H4 (cell line): ENCODE measurements at places on chromosomes 3 and 15.

DNA sequence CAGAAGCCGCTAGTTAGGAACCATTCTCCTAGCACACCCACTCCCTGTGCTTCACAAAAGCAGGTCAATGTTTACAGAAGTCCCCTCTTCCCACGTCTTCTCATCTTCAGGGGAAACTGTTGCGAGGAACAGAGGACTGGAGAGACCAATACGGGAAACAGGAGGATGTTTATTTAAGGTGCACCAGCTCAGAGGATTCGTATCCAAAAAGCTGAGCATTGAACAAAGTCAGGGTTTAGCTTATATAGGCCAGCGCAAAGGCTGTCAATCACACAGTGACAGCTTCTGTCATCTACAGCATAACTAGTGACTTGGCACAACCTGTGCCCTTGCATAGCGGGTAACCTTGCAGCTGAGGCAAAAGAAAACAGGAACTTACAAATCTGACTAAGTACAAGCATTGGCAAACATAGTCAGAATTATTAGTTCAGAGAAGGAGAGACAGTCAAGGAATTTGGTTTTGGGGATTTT is 61.3 kb downstream of the ZDHHC19 start:
- no peak for DNase-seq

DNA sequence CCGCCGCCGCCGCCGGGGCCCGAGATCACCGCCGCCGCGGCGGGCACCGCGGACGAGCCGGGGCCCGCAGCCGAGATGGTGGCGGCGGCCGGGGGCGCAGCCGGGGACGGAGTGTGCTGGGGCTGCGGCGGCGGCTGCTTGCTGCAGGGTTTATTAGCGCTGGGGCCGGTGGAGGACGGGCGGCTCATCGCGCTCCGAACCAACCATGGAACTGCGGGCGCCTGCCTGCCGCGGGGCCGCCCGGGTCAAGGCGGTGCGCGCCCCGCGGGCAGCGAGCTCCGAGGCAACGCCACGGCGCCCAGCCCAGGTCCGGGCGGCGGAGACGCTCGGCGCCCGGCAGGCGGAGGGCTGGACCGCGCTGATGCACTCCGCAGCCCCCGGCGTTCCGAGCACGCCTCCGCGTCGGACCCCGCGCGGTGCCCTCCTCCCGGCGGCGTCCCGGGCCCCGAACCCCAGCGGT is 277 bp downstream of the SIAH2 start:
- no peak for DNase-seq

- DNase-seq = no peak
Observed at GRCh38 chr3:123620343-123620742, 35.5 kb upstream of the HACD2 start.

DNA sequence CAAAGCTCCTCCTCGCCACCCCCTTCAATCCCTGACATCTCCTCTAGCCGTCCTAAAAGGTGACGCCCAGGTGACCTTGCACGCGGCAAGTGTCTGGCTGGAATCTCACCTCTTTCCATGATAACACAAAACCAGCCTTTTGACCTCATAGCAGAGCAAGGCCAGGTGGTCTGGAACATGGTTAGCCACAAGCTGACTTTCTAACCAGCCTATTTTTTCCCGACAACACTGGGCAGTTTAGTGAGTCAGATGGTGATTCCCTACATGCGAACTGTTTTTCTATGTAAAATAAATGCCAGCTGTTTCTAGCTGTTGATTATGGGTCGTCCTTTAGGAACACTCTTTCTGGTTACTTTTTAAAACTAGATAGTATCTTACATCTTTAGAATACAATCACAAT is 243.0 kb downstream of the CD47 start:
- DNase-seq = no peak

GRCh38 chr3:106185949-106186348 is 317.1 kb upstream of the CBLB start:
- DNase-seq = no peak

DNA sequence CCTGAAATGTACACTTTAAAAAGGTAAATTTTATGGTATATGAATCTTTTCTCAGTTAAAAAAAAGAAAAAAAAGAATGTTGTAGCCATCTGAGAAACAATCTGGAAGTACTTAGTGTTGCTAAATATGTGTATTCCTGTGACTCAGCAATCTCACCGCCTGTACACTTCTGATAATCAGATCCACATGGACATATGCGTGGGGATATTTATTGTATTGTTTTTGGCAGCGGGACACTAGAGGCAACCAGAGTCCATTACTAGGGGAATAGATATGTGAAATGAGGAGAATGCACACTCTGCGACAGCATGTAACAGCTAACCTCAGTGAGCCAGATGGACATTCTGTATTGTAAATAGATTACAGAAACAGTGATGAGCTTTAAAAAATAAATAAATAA is 65.4 kb downstream of the AQP9 start:
- peak; percentile 55 for DNase-seq

DNA sequence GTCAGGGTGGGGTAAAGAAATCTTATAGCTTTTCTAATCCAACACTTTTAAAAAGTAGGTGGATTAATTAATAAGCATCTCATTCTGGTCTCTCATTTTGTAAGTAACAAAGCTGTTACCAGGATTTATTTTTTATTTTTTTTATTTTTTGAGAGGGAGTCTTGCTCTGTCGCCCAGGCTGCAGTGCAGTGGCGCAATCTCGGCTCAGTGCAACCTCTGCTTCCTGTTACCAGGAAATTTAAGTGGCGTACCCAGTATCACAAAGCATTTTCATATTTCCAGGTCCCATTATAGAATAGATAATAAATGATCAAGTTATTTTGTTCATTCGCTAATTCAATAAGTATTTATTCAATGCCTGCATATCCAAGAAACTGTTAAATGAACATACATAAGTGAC is 13.2 kb downstream of the ALDH1A2 start:
- no peak for DNase-seq

DNA sequence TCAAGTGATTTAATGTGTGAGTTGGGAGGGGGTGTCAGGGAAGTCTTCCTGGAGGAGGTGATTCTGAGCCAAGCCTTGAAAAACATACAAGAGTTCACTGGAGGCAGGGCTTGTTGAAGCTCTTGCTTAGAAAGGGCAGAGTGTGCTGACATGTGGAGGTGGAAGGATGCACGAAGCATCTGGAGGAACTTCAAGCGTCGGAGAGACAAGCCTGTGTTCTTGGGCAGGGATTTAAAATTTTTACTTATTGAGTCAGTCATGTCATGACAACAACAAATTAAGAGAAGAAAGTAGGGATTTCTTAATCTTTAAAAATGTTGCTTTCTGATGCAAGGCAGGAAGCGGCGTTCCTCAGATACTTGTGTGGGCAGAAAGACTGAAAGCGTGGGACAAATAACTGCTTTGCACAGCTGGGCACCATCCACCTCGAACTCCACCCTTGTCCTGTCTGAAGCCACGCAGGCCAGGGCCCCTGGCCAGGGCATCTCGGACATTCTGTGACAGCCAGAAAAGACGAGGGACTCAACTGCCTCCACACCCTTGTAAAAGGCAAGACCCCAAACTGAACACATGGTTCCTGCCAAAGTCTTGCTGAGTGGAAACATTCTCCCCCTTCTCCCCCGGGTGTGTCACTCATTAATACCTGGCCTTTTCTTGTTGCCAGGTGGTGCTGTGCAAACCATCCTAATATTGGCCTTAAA is 6.9 kb upstream of the IL16 start:
- DNase-seq = peak; percentile 71

- no peak for DNase-seq
Observed at GRCh38 chr3:160841455-160841854, 85.4 kb downstream of the PPM1L start.

DNA sequence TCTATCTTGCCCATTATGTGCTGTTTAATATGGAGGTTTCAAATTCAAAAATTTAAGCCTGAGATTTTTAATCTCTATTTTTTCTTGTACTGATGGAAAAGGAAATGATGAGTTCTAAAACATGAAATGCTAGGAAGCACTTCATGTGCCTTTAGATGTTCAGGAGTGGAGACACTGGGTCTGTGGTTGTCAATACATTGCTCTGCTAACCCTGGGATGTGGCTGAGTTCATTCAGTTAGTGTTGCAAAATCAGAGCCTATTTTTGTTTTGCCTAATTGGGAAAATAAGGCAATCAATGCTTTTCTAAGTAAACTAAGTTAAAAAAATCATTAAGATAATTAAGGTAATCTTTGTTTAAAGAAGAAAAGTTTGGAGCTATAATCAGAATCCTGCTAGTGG is 83.1 kb downstream of the DIPK2A start:
- DNase-seq = no peak

- DNase-seq = no peak
Observed at GRCh38 chr3:129238945-129239705, 10.3 kb upstream of the COPG1 start.

DNA sequence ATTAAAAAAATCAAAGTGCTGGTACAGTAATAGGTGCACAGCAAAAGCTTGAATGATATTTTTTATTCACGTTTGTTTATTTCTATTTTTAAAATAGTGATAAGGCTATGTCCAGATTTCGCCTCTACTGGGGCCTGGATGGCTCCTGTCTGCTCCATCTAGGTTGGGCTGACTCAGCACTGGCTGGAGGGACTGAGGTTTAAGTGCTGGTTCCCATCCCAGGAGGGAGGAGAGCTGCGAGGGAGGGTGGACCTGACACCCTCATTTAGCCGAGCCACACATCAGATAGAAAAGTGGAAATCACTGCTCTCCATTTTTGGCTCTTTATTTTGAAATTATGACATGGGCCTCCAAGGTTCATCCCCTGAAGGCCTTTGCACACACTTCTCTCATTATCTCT is 95.4 kb upstream of the AGBL1 start:
- DNase-seq = no peak

DNA sequence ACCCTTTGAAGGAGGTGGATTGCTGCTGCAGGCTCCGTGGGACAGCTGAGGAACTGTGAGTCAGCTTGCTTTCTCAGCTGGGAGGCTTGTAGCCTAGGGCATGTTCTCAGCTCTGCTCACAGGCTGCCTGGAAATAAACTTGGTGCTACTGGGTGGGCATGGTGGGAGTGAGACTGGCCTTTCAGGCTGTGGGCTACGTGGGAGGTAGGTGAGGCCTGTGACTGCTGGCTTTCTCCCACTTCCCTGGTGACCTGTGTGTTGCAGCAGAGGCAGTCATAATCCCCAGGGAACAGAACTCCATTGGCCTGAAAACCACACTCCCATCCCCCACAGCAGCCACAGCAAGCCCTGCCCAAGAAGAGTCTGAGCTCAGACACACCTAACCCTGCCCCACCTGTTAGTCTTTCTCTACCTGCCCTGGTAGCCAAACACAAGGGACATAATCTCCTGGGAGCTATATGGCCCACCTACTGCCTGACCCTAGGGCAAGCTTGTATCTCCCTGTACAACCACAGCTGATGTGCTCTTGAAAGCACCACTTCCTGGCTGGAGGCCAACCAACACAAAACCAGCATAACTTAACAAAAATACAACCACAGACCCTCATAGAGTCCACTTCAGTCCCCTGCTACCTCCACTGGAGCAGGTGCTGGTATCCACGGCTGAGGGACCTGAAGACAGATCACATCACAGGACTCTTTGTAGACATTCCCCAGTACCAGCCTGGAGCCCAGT is 236.5 kb downstream of the SQOR start:
- peak; percentile 31 for DNase-seq

DNA sequence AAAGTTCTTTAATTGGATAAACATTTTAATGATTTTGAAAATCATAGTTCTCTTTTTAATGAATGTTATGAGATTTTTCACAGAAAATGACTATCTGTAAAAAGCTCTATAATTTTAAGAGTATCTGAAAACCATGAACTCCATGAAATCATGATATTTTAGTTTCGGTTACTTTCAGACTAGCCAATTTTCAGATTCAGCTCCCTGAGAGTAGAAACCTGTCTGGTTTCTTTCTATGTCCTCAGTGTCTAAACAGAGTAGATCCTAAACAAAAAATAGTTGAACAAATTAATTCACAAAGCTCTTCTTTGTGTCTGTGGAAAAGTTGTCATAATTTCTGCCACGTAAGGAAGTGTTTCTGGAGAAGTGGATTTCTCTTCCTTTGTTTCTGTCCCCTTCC is 1247.7 kb downstream of the NSUN3 start:
- DNase-seq = no peak

DNA sequence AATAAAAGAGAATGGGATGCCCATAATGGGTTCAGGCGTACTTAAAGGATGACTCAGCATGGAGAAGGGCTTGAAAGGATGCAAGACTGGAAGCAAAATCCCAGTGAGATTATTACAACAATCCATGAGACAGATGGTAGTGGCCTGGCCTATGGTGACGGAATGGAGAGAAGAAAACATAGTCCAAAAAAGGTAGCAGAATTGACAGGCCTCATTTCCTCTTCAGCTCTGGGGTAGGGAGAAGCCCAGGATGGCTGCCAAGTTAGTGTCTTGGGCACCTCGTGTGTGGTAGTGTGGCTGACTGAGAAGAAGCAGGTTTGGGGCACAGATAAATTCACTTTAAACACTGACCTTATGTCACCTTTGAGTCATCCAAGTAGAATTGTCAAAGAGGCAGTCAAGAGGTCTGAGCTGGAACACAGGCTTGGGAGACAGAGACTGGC is 18.1 kb downstream of the MB21D2 start:
- peak; percentile 98 for DNase-seq

- DNase-seq = no peak
Observed at GRCh38 chr3:149267565-149267964, 45.9 kb upstream of the CP start.

GRCh38 chr3:166013073-166013679 is 176.0 kb upstream of the BCHE start:
- DNase-seq = peak; percentile 45

DNA sequence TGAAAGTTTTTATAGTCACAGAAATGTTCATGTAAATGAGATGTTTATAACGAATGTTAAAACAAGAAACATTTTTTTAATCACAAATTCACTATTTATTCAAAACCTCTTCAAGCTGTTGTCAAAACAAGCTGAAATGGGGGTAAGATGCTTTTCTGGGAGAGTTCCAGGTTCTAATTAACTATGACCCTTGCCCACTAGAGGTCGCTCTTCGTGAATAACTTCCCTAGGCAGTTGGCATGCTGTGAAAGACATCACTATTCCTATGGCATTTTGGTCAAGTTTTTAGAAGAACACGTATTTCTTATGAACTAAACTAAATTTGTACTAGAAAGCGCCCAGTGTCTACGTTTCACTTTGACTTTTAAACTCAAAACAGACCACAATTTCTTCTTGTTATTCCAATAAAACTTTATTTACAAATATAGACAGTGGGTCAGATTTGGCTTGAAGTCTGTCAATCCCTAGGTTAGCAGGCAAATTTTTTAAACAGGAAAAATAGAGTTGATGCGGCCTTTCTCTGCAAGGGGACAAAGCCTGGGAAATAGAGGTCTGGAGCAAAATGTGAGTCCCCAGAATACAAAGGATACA is 62.8 kb upstream of the CMTM8 start:
- DNase-seq = peak; percentile 45

- peak; percentile 30 for DNase-seq
Observed at GRCh38 chr3:12351145-12351544, 62.3 kb downstream of the PPARG start.

DNA sequence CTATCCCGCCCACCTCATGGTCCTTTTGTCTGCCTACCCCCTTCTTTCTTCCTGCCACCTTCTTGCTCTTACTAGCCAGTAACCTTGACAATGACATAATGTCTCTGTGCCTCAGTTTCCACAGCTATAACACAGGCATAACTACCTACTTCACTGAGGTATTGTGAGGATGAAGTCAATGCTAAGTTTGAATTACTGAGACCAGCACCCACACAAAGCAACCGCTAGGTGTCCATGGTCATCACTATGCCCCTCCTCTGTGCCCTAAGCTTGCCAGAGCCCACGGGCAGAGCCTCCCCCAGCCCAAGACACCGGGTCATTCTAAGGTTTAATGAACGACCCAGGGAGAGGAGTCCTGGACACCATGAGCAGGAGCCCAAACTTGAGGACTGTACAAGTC is 101.6 kb downstream of the OXNAD1 start:
- no peak for DNase-seq

GRCh38 chr15:61390138-61390537 is 161.0 kb upstream of the RORA start:
- no peak for DNase-seq

GRCh38 chr15:35557544-35557943 is 11.6 kb upstream of the DPH6 start:
- peak; percentile 40 for DNase-seq
